HT1080 (cell line): ENCODE measurements at places on chromosomes 7 and 10.

DNA sequence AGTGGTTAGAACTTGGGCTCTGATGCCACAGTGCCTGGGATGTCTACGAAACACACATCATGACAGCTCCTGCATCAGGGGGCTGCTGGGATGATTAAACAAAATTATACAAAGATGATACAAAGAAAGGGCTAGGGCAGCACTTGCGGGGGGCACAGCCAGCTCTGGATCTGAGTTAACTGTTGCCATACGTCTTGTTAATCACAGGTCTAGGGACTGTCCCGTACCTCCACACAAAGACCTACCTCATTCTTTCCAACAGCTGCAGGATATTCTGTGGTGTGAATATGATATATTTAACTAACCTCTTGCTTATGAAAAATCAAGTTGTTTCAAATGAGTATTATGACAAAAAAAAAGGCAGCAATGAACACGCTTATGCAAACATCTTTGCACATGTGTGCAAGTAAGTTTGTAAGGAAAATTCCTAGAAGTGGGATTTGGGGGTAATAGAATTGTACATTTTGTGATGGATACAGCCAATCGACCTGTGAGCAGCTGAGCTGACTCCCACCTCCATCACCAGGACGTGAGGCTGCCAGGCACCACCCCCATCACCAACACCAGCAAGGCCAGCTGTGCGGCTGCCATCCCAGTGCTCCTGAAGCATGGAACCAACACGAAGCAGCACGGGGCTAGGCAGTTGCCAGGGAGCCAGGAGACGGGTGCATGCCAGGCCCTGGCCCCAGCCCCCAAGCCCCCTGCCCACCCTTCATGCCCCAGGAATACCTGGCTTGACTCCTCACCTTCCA is 23.5 kb downstream of the PTPRN2 start:
- no peak for DNase-seq

DNA sequence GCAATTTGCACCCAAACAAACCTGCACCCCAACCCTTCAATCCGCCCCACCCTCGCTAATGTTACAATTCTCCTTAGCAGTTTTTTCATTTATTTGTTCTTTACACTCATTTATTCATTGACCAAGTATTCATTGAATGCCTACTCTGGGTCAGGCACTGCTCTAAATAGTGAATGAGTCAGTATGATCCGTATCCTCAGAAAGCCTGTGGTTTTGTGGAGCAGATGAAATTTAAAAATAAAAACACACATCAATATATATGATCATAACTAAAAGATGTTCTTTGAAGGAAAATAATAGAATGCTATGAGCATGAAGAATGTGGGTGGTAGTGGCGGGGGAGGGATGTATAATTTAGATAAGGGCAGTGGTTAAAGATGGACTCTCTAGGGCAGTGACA is 13.3 kb downstream of the IFIT5 start:
- DNase-seq, result peak; percentile 76

DNA sequence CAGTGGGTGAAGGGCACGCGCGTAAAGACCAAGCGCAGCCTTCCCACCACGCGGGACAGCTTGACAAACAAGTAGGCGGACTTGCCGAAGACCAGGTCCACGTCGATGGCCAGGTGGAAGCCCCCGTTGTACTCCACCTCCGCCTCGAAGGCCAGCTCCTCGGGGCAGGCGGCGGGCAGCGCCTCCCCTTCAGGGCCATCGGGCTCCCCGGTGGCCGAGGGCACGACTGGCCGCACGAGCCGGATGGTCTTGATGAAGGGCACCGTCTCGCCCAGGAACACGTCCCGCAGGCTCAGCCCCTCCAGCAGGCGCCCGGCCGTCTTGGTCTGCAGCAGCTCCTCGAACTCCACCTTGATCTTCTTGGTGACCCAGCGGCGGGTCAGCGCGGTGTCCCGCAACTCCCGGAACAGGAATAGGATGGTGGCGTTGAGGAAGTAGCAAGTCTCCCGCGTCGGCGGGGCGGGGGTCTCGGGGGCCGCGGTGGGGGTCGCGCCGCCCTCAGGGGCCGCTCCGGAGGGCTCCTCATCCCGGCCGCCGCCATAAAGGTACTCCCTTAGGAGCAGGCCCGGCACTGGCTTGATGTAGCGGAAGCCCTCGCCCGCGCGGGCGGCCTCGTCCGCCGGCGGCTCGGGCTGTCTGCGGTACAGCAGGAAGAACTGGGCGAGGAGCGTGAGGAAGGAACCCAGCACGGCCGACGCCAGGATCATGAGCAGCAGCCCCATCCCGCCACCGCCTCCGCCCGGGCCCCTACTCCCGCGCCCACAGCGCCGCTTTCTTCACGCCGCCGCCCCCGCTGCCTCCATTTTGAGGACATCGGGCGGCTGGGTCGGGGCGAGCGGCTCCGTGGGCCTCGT is 507 bp downstream of the PDZD8 start:
- no peak for DNase-seq

DNA sequence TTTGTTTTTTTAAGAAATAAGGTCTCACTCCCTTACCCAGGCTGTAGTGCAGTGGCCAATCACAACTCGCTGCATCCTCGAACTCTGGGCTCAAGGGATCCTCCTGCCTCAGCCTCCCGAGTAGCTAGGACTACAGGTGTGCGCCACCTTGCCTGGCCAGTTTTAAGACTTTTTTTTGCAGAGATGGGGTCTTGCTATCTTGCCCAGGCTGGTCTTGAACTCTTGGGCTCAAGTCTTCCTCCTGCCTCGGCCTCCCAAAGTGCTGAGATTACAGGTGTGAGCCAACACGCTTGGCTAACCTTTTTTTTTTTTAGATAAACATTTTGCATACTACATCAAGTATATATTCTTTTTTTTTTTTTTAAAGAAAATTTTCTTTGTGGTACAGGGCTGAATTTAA is 18.2 kb downstream of the SEC23IP start:
- no peak for DNase-seq
